Endodermal cell (in vitro differentiated cells): ENCODE measurements at places on chromosomes 1 and 21. TPM values are rescaled to one million over a fixed set of nuclear protein-coding genes. Genes with fewer than 3 reads are reported as not detected.

RGSL1 gene
- not detected in 2 replicates for total RNA-seq

GRCh38 chr1:60620087-60620486 lies 462.3 kb upstream of the NFIA start:
- no peak for DNase-seq
- no peak overlapping the region for H3K4me3 ChIP-seq
- H3K36me3 ChIP-seq: no peaks in the 10 kb centered on the region
- no peaks in the 10 kb centered on the region for H3K27me3 ChIP-seq
- no peak overlapping the region for H3K27ac ChIP-seq

- H3K27ac ChIP-seq: no peak overlapping the region
- H3K4me3 ChIP-seq: no peak overlapping the region
- DNase-seq: peak; percentile 35
- H3K4me1 ChIP-seq: no peaks in the 10 kb centered on the region
- H3K27me3 ChIP-seq: no peaks in the 10 kb centered on the region
Measured at GRCh38 chr1:53341961-53342707, 14.3 kb upstream of the LRP8 start.

- no peak overlapping the region for H3K4me3 ChIP-seq
- no peaks in the 10 kb centered on the region for H3K27me3 ChIP-seq
- DNase-seq: no peak
- no peak overlapping the region for H3K27ac ChIP-seq
Measured at GRCh38 chr1:118254491-118255425, 69.7 kb upstream of the SPAG17 start.

DNA sequence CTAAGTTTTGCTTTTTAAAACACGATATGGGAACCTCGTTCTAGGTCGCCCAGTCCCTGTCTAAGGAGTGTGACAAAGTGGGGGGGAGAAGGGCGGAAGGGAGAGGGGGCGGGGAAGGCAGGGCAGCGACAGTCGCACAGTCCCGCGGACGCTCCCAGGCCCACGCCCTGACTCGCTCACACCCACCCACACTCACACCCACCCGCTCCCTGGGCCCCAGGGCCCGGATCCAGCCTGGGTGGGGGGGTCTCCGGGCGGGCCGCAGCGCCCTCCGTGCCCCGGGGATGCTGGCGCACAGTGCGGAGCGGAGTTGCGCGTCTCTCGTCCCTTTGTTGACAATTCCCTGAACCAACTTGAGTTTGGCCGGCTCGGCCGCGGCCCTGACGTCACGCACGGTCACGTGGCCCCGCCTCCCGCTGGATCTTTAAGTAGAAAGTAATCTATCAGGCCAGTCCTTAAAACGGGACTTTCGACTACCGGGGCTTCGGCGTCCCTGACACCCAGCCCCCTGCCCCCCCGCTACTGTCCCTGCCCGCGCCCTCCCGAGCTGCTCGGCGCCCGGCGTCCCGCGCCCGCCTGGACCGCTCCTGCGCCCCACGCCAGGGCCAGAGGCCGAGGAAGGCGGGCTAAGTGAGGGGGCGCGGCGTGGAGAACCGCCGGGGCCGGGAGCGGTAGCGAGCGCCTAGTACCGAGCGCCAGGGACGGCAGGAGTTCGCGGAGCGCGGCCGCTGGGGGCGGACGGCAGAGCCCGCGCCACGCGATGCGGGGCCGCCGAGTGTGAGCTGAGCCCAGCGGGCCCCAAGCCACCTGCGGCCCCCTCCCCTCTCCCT lies at the start of gene FOXD3:
TSS of gene FOXD3 (plus strand) at position 454 of the 830 bp plus-strand sequence. CDS start 492 bp downstream, outside the sequence.
- no peak within 1 kb of the TSS for H3K27ac ChIP-seq
- H3K4me3 ChIP-seq: peak within 1 kb of the TSS; percentile 80
- DNase-seq: peak; percentile 95
- no peaks in the 10 kb centered on the region for H3K36me3 ChIP-seq
- H3K27me3 ChIP-seq: peaks cover 100% of the 10 kb centered on the region

DNA sequence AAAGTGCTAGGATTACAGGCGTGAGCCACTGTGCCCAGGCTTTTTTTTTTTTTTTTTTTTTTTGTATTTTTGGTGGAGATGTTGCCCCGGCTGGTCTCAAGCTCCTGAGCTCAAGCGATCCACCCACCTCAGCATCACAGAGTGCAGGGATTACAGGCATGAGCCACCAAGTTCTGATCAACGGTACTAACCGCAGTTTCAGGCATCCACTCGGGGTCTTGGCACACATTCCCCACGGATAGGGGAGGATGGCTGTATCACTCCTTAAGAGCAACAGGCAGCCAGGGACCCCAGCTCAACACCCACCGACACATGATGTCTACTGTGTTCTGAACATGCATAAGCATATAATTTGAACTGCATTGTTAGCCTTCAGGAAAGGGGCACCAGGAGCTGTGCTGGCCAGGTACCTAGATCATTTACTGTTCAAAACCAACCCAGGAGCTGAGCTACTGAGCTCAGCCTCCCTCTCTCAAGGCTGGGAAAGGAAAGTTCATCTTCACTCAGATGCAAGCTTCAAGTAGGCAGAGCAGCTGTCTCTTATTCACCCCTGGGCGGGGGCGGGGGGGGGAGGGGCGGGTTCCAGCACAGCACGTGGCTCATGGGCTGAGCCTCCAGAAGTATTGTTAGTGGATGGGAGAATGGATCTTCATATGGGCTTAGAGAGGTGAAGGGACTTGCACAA lies 24.7 kb downstream of the CAPZB start:
- peaks cover 13% of the 10 kb centered on the region for H3K4me1 ChIP-seq
- DNase-seq: peak; percentile 54
- H3K27ac ChIP-seq: no peak overlapping the region
- H3K4me3 ChIP-seq: no peak overlapping the region
- H3K27me3 ChIP-seq: no peaks in the 10 kb centered on the region

GRCh38 chr1:76919085-76919484 lies 51.8 kb downstream of the ST6GALNAC5 start:
- H3K4me1 ChIP-seq: peaks cover 5% of the 10 kb centered on the region
- no peak overlapping the region for H3K4me3 ChIP-seq
- peak; percentile 57 for DNase-seq
- H3K27ac ChIP-seq: peak overlapping the region; percentile 36
